ENCODE measurements at places on chromosomes 16 and 17.

DNA sequence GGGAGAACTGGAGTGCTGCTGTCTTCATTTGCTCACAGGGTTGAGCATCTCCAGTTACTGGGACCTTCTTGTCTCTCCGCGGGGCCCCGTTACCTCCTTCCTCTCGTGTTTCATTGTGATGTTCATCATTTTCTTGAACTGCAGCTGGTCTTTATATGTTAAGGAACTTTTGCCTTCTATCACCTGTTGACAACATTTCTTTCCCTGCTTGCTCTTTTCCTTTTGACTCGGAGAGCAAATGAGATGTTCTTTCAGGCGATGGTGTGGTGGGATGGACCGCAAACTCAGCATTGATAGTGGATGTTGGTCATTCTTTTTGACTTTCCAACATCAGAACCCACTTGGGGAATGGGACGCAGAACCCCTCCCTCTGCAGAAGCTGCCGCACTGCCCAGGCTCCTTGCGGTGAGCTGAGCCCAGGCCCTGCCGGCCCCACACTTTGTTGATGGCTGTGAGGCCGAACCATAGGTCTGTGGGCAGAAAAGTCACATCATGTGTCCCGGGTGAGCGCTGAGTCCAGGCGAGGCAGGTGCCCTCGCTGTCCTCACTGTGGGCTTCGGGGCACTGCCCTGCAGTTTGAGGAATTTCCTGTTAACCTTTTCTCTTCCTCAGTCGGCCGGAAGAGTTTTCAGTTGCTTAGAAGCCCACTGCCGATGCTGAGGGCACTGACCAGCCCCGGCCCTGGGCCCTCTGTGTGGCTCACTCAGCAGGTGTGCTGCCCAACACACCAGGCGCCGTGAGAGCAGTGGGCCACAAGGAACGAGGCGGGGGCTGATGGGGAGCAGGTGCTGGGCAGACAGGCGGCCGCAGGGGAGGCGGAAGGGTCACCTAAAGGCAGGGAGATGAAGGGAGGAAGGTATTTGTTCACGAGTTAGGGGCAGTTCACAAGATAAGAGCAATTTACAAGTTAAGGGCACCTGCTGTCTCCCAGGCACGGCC lies 7.4 kb downstream of the RPL13 start:
- DNase-seq, result no peak

DNA sequence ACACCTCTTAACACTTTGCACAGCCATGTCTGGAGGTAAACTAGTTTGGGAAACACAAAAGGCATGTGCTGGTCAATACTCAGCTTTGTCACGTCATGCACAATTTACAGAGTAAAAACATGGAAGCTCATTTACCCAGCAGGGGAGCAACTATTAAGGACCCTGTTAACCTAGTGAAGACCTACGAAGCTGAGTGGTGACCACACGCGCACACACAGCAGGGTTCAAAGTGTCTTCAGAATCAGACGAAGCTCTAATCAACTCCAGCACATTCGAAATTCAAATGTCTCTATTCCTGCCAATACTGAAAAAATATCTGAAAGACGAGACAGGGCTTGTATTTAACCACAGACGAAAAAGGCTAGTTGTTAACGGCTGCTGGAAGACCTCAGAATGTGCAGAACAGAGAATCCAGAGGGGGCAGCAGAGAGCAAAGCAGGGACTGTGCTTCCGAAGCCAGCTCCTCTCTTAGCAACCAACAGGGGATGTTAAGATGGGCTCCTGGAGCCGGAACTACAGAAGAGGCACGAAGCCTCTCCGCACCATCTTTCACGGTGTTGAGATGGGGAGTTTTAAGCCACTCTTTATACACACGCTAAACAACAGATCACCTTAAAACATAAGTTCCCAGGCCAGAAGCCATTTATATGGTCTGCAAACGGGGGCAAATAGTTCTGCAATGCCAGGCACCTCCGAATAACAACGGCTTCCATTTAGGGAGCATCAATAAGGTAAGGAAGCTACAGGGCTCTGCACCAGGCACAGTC lies 45.7 kb downstream of the CMTM4 start:
- peak; percentile 76 for DNase-seq

- no peak for DNase-seq
Measured at GRCh38 chr16:6947291-6947690, 385.4 kb upstream of the RBFOX1 start.

DNA sequence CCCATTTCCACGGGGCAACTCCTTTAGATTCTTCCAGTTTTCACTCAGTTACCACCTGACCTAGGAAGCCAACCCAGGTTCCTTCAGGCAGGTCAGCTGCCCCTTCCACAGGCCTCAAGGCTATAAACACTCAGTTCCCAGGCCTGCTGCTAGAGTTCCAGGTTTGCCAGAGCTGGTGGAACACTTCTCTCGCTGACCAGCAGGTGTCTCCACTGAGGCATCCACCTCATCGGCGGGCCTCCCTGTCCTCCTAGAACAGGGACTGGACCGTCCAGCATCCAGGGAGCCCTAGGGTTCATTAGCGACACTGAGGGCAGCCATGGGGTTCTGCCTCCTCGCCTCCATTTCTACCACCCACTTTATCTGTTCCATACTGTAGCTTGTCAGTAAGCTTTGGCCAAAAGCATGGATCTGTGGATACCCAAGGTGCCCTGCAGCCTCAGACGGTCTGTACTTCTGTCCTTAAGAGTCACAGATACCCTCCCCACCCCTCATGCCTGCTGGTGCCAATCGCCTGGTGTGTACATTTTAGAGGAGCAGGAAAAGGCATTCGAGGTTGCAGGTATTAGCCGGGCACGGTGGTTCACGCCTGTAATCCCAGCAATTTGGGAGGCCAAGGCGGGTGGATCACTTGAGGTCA lies 29.0 kb downstream of the PIMREG start:
- DNase-seq, result peak; percentile 64

- DNase-seq, result no peak
Measured at GRCh38 chr16:82972331-82972919, 345.7 kb downstream of the CDH13 start.

DNA sequence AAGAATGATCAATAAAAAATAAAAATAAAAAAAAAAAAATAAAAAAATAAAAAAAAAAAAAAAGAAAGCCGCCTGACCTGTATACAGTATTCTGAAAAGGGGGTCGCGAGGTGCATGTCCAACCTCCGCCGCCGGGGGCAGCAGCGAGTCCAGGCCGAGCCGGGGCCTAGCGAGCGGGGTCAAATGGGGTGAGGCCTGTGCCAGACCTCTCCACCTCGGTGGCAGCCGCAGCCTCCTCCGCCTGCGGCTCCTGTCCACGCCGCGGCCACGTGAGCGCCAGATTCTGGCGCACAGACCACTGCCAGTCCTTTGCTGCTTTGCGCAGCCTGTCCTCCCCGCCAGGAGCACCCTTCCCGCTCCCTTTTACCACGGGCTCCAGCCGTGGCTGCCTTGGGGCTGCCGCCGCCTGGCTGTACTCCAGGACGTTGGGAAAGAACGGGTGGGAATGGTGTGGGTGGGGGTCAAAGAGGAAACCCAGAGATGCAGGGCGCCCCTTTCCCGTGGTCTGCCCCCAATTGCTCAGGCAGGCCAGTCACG lies 2.4 kb upstream of the BCKDK start:
- DNase-seq, result peak; percentile 83
